ENCODE measurements at places on chromosomes 1 and 21. TPM values are rescaled to one million over a fixed set of nuclear protein-coding genes. Genes with fewer than 3 reads are reported as not detected.

Gene WNT4
- 0.24 TPM for polyA plus RNA-seq

Gene DFFA
- polyA plus RNA-seq, result 17.4 TPM

Gene OLFML3
- 15.7 TPM for polyA plus RNA-seq

Gene SPATA1
- 0.28 TPM for polyA plus RNA-seq

Gene KRTAP7-1
- not detected for polyA plus RNA-seq

Gene SELENBP1
- 36.3 TPM for polyA plus RNA-seq

Gene CLCA4
- 0.49 TPM for polyA plus RNA-seq

Gene OR2AK2
- not detected for polyA plus RNA-seq

Gene EPHB2
- 3.9 TPM for polyA plus RNA-seq

Gene UMODL1
- not detected for polyA plus RNA-seq

Gene LEMD1
- polyA plus RNA-seq, result not detected

Gene IFNLR1
- not detected for polyA plus RNA-seq

Gene ITGB2
- polyA plus RNA-seq, result 32.5 TPM

Gene LGALS8
- polyA plus RNA-seq, result 16.2 TPM

Gene HCN3
- polyA plus RNA-seq, result 1.3 TPM

Gene BARHL2
- polyA plus RNA-seq, result not detected

Gene CDA
- polyA plus RNA-seq, result 9.8 TPM

Gene HRNR
- polyA plus RNA-seq, result not detected

Gene LINGO4
- polyA plus RNA-seq, result not detected

Measured in adipose tissue (tissue), 3 donors.